ENCODE measurements at places on chromosomes 11 and 22. TPM values are rescaled to one million over a fixed set of nuclear protein-coding genes. Genes with fewer than 3 reads are reported as not detected.

Gene TRPC6
- 1.3 TPM for total RNA-seq

DNA sequence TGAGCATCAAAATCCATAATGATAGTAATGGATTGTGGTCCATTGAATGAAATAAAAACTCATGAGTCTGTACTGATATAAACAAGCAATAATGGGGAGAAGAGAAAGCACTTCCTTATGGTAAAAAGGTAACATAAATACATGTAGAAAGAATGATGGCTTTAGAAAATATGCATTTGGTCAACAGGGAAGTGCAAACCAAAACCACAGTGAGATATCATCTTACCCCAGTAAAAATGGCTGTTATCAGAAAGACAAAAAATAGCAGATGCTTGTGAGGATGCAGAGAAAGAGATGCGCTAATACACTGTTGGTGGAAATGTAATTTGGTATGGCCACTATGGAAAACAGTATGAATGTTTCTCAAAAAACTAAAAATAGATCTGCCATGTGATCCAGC, 6.9 kb upstream of the MMP20 start:
- no peak for DNase-seq

Gene CNIH2
- total RNA-seq, result 1.6 TPM

Gene MS4A7
- total RNA-seq, result 13.4 TPM

DNA sequence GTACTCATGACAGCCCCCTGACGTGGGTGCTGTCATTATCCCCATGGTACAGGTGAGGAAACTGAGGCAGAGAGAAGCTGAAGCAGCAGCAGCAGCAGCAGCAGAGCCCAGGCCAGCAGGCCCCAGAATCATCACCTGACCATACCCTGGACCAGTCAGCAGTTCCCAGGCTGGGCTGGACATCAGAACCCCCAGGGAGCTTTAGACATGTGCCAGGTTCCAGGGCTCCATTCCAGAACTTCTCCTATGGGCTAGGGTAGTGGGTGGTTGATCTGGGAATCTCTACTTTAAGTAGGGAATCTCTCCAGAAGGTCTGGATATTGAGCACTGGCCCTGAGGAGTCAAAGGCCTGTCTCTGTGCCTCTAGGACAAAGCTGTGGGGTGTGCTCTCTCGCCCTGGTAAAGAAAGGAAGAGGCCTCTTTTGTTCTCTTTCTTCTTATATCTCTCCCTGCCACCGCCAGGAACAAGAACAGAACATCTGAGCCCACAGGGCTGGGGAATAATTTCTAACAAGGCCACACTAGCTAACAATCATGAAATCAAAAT, 26.6 kb downstream of the MAFF start:
- no peak for DNase-seq

DNA sequence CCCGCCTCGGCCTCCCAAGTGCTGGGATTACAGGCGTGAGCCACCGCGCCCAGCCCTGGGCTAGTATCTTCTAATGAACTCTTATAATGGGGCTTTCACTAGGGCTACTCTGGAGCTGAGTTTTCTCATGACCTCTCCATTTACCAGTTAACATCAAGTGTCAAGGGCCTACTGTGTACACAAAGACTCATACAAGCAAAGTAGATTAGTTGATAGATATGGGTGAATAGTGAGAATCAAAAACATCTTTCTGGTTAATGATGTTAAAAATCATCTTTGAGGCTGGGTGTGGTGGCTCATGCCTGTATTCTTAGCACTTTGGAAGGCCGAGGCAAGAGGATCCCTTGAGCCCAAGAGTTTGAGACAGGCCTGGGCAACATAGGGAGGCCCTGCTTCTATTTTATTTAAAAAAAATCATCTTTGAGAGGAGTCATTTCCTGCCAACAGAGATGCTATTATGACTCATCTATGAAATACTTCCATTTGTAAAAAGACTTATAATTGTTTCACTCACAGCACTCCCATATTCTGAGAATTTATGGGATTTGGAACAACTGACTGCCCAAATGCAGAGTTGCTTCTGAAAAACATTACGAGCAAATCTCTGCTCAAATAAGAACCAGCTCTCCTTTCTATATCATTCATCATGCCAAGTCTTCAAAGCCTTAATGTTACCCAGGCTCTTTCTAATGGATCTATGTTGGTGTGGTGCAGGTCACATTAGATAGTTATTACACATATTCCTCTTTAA, 57.0 kb downstream of the GDPD4 start:
- no peak for DNase-seq

DNA sequence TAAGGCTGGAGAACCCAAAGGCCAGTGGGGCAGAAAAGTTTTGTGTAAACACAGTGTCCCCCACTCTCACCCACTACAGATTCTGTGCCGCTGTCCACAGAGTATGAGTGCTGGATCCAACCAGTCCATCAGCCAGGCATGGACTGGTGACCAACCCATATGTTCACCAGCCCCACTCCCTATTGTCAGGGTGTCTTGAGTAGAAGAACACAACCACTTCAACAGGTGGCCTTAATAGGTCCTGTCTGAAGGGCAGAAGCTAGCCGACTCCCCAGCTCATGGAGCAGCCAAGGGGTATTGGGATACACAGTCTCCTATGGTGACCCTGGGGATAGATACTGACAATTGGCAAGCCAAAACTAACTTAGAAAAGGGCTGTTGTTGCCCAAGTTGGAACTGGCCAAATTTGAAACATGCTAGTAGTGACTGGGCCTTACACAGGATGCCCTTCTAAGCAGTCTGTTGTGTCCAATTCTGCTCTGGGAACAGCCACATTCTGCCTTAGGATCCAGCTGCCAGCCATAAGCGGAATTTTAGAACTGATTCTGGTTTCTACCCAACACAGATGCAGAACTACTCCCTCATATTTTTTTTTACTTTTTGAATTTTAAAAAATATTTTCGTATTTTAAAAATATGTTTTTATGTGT, 19.8 kb upstream of the PGM2L1 start:
- DNase-seq, result no peak

Gene SYCE3
- 0.19 TPM for total RNA-seq

DNA sequence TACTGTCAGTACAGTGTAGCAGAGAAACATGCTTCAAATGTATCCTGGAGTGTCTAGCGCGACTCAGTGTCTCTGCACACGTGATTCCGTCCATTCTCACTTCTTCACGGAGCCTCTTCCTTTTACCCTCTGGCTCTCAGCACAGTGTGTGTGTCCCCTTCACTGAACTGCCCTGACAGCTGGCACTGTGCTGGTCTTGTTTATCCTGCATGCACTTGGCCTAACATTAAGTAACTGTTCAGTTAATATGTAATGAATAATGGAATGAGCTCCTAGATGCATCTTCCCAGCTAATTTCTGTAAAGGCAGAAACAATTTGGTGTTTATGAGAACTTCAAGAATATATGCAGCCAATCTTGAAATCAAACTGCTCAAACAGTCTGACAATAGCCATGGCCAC, 44.4 kb downstream of the KMT5B start:
- no peak for DNase-seq

DNA sequence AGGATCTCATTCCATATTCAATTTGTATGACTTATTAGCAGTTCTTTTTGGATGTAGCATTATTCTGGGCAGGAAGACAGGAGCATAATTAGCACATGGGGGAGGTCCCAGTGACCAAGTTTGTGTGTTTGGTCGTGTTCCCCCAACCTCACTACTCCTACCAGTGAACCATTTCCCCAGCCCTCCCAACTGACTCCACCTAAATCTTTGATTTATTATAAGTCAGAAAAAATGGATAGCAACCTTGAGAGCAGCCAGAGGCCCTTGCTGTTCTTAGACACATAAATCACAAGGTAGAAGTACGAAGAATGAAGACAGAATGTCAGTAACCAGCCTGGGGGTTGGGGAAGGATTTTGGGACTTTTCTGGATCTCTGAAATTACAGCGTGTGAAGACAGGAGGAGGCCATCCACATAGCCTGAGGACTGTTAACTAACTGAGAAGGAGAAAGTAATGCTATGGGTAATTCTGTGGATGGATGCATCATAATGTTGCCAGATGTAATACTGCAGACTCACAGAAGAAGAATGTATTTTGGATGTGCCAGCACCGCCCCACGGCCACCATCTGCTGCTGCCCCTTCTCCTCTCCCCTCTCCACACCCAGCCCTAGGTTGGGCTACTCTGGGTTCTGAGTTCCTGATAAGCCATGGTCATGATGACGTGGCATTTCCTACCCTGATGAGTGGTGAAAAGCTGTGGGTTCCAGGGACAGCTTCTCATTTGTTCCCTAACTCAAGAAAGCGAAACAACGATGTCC, 124.3 kb upstream of the TTC12 start:
- DNase-seq, result no peak

- no peak for DNase-seq
These were observed 267.0 kb upstream of the NCAM1 start for GRCh38 chr11:112694245-112694644.

DNA sequence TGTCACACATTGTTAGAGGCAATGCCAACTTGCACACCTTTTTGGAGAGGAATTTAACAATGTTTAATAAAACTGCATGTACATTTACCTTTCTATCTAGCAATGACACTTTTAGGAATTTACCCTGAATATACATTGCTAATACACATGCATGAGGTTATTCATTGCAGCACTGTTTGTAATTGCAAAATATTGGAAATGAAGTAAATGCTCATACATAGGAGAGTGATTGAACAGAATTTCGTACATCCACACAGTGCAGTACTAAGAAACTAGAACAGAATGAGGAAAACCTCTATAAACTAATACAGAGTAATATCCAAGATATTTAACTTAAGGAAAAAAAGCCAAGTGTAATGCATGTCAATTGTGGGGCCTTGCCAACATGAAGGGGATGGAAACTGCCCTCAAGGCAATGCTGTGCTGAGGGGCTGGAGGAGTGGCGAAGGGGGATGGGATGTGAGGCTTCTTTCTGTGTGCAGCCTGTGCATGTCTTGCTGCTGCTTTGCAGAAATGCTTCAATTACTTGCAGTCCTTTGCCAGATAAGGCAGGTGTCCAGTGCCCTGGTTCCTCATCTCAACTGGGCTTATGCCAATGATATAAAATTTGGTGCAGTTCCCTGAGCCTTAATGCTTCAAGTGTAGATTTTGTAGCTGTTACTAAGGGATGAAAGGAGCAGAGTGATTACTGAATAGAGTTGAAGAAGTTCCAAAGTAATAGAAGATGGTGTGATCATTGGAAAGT, 96.1 kb downstream of the GRIA4 start:
- DNase-seq, result no peak

Gene SPDYC
- not detected for total RNA-seq

DNA sequence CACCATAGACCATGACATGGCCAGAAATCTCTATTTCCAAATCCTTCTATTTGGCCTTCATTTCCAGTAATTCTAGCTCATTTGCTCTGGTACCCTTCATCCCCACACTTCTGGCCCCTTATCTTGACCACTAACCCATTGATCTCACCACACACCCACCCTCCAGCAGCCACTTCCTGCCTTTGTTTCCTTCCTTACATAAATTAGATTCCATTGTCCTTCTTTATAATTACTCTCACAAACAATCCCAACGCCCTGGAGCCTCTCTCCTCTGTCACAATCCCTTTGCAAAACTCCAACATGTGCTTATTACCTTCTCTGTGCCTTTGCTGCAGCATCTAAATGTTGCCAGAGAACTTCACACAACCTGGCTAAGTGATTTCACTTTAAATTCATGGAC, 14.8 kb downstream of the APLNR start:
- DNase-seq, result no peak

Gene FOLH1
- total RNA-seq, result 0.99 TPM

GRCh38 chr11:2747248-2748027, 47.6 kb upstream of the KCNQ1OT1 start:
- no peak for DNase-seq

GRCh38 chr11:124724979-124725718, 14.6 kb upstream of the NRGN start:
- DNase-seq, result no peak

DNA sequence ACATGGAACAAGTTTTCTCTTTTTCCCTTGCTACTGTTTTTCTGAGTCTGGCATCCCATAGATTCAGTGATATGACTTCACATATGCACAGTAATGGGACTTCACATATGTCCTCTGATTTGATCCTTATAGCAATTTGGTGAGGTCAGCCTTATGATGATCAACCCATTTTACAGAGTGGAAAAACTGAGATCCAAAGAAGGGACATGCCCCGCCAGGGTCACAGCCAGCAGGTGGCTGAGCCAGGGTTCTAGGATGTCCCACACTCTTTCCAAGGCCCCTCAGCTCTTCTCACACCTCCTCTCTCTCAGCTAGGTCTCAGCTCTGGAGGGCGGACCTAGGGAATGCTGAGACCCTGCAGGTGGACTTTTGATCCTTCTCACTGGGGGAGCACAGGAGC, 44.3 kb upstream of the CD82 start:
- DNase-seq, result no peak

- no peak for DNase-seq
These were observed 690.2 kb downstream of the NTM start for GRCh38 chr11:132060567-132060966.

Gene TMPRSS4
- 2.5 TPM for total RNA-seq

- no peak for DNase-seq
These were observed 101.5 kb downstream of the ST3GAL4 start for GRCh38 chr11:126456783-126457542.
